ENCODE measurements at places on chromosomes 3 and 15.
A peak's percentile ranks its signal among the peaks of the same experiment; 100 is the strongest.

DNA sequence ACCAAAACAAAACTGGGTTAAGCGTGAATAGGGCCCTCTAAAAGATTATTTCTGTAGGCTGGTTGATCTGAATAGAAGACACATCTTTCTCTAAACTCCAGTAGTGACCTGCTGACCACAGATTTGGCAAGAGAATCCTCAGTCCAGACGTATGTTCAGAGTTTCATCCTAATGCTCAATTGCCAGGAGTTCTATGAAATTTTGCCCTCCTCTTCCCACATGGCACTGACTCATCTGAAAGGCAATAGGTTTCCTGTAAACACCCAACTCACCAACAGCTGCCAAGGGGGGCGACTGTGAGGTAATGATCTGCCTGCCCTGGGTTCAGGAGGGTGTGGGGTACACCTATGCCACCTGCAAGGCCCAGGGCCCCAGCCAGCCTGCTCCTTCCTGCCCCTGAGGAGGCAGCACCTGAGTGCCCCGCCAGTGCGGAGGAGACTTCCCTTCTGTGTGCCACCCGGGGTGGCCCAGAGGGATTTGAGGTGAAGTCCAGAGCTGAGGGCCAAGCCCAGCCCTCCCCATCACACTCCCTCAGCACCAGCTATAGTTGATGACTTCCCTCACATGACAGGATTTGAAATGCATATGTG is 8.4 kb upstream of the PLA2G4D start:
- DNase-seq, result peak; percentile 54

DNA sequence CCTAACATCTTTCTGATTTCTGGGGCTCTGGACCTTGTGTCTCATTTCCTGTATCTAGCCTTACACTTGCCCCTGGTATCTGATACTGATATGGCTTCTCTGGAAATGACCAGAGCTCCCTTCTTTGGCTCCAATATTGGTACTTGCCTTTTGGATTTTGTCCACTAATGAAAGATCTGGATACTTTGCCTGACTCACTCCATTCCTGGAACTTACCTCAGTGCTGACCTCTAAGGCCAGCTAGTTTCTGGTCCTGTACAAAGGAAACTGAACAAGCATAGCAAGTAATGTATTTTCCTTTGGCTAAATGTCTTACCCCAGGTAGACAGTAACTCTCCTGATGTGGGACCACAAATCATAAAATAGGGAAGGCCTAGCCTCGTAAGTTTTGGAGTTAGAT is 93.8 kb upstream of the SLC4A7 start:
- peak; percentile 53 for DNase-seq

GRCh38 chr3:173825730-173826129 is 428.2 kb downstream of the NLGN1 start:
- no peak for DNase-seq

GRCh38 chr3:143165211-143165610 is 45.6 kb downstream of the CHST2 start:
- DNase-seq, result no peak

GRCh38 chr15:62453981-62454380 is 288.9 kb upstream of the C2CD4B start:
- peak; percentile 45 for DNase-seq

DNA sequence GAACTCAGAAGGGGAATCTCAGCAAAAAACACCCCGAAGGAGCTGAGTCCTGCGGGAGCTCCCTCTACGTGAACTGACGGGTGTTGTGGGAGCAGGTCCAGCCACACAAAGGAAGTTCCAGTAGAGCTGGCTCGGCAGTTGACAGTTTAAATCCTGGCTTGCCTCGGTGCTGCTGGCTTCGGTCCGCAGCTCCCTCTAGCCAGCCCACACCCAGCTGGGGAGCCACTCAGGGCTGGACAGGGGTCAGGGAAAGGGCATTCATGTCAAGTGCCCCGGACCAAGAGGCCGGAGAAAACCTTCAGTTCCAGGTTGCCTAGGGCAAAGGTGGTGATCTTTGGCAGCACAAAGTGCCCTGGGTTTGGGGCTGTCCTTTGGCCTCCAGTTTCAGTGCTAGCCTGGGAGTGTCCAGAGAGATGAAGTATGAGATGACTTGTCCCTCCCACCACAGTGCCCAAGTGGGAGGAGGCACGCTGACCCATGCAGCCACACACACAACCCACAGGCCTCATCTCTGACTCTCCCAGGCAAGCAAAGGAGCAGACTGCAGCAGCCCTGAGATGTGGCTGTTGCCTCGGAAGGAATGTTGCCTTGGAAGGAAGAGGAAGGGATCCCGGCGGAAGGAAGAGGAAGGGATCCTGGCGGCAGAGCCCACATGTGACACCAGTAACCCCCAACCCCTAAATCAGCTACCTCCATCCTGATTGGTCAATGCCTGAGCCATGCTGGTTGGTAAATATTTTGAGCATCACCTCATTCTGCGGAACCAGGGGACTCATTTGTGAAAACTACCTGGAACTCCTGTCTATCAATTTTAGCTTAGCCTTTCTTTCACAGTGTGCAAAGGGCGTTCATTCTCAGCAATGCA is 13.9 kb upstream of the ANPEP start:
- peak; percentile 50 for DNase-seq

GRCh38 chr3:72123908-72124441 is 339.0 kb upstream of the PROK2 start:
- peak; percentile 93 for DNase-seq

DNA sequence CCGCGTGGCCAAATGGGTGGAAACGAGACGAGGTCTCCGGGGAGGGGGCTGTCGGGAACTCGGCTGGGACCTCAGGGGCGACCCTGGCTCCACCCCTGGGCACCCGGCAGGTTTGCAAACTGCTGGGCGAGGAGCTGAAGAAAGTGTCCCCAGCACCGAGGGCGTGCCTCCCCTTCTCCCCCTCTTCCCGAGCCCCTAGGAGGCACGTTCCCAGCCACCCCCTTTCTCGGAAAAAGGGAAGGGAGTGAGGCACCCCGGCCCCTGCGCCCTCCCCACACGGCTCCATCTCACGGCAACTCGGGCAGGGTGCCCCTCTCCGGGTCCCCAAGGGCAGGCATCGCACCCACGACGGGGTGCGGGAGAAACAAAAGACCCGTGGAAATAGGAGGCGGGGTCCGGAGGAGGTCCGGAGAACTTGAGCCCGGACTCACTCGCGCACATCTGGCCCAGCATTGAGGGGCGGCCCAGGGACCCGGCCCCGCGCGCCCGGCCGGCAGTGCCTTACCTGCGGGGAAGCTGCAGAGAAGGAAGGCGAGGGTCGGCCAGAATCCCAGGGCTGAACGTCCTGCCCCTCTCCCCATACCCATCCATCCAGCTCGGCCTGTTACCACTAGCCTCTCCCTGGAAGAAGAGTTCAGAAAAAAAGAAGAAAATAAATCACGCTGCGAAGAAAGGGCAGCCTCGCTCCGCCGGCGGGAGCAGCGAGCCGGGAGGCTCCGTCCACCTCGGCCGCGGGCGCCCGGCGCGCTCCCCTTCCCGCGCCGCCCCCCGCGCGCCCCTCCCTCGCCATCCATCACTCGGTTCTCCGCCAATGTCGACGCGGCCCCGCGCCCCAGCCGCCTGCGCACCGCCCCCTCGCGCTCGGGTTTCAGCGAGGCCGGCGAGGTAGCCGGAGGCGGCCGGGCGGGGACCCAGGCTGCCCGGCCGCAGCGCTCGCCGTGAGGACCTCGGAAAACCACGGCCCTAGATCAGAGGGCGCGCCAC is 16.3 kb downstream of the RGMA start:
- DNase-seq, result peak; percentile 69

- no peak for DNase-seq
Observed at GRCh38 chr3:189584645-189585044, 46.5 kb upstream of the TP63 start.

GRCh38 chr3:15889936-15890335 is 92.2 kb upstream of the ANKRD28 start:
- no peak for DNase-seq
